Nephron progenitor cell (in vitro differentiated cells): ENCODE measurements at places on chromosomes 4 and X.

- DNase-seq: no peak
Measured at GRCh38 chr4:141074098-141074878, 59.0 kb downstream of the RNF150 start.

DNA sequence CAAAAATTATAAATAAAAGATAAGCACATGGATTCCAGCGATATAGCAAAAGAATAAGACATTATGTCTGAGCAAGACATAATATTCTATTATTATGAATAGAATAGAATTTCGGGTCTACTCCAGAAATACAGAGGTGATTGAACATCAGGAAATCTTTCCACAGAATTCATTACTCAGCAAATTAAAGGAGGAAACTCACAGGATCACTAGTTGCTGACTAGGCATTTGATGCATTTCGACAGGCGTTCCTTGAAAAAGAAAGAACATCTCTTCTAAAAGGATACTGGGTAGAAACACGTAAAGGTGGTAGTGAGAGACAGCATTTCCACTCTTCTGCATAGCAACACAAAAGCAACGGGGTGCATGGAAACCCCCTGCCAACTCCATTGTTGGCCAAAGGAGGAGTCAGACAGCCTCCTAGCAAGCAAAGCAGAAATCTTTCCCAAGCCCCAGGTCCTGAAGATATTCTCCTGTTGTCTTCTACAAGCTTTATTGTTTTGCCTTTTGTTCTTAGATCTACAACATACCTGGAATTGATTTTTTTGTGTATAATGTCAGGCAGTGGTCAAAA lies 14.3 kb upstream of the PDZD4 start:
- no peak for DNase-seq

GRCh38 chr4:78022517-78022916 lies 34.6 kb upstream of the FRAS1 start:
- no peak for DNase-seq

GRCh38 chr4:184544788-184545409 lies 70.5 kb upstream of the IRF2 start:
- no peak for DNase-seq

DNA sequence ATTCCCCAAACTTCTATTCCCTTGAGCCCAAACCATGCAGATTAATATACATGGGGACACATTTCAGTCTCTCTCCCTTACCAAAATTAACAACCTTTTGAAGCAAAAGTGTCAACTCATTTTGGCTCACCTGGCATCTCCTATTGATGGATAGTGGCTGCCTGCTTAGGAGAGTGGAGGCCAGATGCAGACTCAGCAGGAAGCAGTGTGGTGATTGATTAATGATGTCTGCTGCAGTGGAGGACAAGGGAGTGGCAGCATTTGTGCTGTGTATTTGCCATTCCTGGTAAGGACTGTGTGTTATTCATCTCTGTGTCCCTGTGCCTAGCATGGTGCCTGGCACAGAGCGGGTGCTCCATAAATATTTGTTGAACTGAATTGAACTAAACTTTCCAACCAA lies 590.1 kb downstream of the RAB28 start:
- no peak for DNase-seq

GRCh38 chr4:134727696-134728095 lies 526.1 kb upstream of the PABPC4L start:
- DNase-seq: no peak

- DNase-seq: peak; percentile 10
Measured at GRCh38 chrX:24241822-24242648, 71.8 kb downstream of the SUPT20HL2 start.

- DNase-seq: no peak
Measured at GRCh38 chrX:115350711-115351381, 61.3 kb downstream of the LUZP4 start.

DNA sequence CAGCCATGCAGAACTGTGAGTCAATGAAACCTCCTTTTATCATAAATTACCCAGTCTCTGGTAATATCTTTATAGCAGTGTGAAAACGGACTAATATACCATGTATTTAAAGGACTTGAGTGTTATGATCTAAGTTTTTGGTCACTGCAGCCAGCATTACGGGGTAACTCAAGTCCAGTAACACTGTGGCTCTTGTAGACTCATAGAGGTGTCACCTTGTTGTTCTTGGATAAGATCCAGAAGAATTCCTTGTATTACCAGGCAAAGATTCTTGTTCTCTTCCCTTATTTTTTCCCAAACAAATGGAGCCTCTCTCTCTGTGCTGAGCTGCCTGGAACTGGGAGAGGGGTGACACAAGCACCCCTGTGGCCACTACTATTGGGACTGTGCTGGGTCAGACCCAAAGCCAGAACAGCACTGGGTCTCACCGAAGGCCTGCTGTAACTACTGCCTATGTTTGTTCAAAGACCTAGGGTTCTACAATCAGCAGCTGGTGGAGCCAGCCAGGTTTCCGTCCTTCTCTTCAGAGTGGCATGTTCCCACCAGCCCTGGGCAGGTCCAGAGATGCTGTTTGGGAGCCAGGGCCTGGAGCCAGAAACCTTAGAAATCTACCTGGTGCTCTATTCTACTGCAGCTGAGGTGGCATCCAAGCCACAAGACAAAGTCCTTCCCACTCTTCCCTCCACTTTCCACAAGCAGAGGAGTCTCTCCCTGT lies 43.7 kb upstream of the MED14 start:
- DNase-seq: no peak

DNA sequence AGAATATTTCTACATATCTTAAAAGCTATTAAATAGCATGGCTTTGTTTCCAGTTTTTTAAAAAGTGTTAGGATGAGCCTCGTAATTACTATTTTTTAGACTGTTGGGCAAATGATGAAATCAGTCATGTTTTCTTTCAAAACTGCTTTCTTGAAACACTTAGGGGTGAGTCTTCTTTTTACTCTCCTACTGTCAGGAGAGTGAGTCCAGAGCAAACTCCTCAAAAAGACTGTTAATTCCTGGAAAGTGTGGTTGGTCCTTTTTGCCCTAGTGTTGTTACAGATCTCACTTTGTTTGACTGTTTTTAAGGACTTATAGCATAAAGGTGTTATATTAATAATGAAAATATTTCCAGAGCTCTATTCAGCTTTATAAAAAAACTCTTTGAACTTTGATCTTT lies 6.3 kb downstream of the GSTCD start:
- no peak for DNase-seq

GRCh38 chr4:10773010-10773409 lies 88.4 kb upstream of the CLNK start:
- no peak for DNase-seq

DNA sequence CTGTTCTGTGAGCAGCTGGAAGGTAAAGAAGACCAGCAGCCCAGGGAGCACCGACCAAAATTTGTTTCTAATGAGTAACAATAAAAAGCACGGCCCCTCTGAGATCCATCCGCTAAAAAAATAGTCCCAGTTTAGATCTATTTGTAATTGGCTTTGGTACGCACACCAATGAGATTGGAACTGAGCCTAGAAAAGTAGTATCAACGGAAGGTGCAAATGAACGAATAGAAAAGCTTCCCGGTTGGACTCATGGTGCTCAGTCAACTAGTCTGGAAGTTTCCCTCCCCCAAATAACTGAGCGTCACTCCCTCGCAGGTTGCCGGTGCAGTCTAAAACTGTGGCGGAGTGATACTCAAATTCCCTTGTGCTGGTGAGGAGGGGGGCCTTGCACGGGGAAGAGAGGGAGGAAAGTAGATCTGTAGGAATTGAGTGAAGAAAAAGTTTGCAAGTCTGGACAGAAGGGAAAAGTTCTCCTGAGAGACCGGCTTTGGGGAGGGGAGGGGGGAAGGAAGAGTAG lies at the start of gene COL4A5:
COL4A5 (plus strand) TSS at position 413 of the 517 bp plus-strand sequence. CDS start 288 bp downstream, outside the sequence.
- peak; percentile 61 for DNase-seq

DNA sequence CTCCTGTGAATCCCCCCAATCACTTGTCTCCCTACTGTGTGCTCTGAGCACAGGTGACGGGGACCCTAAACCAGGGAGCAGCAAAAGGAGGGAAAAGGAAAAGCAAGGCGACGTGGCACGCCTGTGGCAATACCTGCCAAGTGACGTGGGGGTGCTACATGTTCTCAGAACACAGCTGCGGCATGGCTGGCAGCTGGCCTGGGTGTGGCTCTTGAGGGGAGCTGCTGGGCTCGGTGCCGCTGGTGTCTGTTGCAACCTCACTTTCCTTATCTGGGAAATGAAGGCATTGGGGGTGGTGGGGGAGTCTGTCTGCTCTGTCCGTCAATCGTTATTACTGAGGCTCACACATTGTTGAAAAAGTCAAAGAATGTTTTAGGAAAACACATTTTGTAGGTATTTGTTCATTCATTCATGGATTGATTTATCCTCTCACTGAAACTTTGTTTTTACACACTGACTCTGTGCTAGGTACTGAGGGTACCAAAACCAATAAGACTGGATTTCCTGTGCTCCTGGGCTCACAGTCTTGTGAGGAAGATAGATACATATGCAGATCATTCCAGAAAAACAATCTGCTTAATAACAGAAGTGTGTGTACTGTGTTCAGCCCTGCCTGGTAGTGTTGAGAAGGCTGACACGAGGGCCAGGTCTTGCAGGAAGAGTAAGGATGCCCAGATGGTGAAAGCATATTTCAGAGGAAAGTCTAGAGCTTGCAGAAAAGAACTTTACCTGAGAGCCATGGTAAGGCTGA lies 217.6 kb downstream of the PTTG2 start:
- DNase-seq: no peak

- no peak for DNase-seq
Measured at GRCh38 chrX:107542500-107542899, 85.8 kb upstream of the PRPS1 start.

- DNase-seq: no peak
Measured at GRCh38 chrX:109733613-109734083, 591 bp upstream of the ACSL4 start.

DNA sequence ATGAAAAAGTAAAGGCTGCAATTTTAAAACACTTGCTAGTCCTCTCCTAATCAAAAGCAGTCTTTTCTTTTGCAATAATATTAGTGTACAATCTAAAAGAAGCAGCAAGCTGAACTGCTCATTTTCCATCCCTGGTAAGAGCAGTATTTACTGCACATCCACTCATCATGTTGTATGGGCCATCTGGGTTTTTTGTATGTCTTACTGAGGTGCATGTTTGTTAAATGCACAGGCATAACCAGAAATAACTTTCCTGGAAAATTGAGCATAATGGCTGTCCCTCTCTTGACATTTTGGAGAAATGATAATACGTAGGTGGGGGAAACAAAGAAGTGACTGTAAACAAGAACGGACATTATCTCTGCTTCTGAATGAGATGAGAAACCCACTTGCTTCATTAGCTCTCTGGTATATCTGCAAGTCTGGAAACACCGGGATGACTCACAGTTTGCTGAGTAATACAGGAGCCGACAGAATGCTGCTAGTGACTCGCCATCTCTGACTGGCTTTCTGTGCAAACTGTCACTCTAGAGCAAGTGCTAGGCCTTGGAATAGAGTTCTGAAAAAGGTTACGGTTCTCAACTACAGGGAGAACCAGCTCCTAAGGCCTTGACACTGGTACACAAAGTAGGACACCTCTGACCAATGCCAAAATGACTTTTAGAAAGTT lies 85.7 kb upstream of the MTM1 start:
- no peak for DNase-seq

- DNase-seq: no peak
Measured at GRCh38 chrX:1477801-1478458, 25.2 kb upstream of the ASMTL start.

DNA sequence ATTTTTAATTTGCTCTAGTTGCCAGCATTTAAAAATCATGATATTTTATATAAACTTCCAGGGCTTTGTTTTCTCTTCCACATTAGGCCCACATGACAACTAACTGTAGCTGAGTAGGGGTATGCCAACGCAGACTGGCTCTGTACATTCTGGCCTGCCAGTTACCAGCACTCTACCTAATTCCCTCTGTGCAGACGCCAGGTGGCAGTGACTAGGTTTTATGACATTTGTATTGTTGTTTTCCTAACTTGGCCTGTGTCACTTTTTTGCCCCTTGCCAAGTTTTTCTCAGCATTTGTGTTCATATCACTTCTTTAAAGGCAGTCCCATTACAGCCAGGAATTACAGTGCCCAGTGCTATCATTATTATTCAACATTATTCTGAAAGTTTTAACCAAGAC lies 347.5 kb downstream of the NKX6-1 start:
- DNase-seq: no peak

DNA sequence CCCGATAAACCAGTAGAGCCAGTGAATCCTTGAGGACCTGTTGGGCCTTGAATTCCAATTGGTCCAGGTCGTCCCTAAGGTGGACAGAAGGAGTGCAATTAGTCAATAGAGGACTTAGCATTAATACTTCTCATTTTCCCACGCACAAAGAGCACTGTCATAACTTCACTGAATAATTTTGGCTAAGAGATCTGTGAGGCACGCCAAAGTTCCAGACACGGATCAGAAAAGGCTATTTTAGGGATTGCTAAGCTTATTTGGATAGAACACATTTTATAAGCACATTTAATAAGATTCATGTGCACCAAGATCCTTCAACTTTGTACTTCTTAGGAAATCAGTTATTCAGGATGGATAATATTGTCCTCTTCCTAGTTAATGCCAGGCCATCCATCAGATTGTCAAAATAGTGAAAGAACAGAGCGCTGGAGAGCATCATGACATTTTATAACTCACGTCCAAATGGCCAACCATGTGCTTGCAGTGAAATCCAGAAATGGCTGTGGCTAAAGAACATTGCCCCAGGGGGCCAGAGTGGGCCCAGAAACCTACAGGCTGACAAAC lies 129.8 kb downstream of the ATG4A start:
- no peak for DNase-seq

DNA sequence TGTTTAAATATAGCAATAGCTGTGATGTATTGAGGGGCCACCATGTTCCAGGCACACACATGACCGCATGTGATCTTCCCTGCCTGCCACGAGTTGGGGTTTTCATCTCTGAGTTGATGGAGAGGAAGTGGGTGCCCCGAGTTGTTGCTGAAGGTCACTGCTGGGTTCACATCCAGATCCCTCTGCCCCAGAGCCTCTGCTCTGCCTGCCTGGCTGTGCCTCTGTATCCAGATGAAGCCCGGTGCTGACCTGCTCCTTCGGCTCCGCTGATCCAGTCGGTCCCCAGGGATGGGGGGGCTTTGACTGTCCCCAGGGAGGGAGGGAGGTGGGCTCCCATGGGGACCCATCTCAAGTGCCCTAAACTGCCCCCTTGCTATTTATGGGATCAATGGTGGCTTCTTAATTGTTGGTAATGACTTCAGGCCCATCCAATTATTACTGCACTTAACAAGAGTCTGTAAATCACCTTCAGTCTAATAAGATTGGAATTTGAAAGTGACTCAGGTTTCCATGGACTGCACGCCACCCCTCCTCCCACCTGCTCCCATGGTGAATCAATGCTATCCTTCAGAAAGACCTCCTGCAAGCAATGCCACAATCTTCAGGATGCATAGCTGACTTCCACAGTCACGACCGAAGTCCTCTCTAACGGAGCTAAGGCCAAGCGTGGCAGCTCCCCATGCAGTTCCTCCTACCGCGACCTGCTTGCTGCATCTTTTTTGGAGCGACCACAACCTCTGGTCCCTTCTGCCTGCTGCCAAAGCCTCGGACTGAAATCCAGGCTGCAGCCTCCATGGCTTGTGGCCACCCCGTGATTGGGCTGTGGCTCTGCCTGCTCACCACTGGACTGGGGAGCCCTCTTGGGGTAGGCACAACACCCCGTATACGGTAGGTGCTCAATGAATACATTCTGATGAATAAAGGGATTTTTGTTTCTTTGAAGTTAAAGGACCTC lies 73.1 kb downstream of the CPZ start:
- DNase-seq: no peak
